GM23248 (cell line): ENCODE measurements at places on chromosomes 11 and 22. TPM values are rescaled to one million over a fixed set of nuclear protein-coding genes. Genes with fewer than 3 reads are reported as not detected.
A peak's percentile ranks its signal among the peaks of the same experiment; 100 is the strongest.

DNA sequence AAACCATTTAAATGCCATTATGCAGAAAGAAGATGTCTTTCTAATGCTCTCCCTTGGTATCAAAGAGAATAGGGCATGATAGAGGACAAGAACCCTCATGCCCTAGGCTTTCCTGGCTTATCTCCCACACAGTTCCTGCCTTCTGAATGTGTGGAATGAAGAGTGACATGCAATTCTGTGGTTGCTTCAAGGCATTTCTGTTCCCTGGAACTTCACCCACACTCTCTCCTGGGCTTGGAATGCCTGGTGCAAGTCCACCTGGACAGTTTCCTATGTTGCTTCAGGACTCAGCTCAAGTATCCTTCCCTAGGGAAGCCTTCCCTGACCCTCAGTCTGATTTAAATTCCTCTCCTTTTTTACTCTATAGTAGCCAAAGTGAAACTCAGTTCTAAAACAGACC is 53.8 kb upstream of the DRD2 start:
- peak; percentile 20 for DNase-seq

- no peak for DNase-seq
These were observed 4.7 kb upstream of the CASP5 start for GRCh38 chr11:105027678-105028077.

DNA sequence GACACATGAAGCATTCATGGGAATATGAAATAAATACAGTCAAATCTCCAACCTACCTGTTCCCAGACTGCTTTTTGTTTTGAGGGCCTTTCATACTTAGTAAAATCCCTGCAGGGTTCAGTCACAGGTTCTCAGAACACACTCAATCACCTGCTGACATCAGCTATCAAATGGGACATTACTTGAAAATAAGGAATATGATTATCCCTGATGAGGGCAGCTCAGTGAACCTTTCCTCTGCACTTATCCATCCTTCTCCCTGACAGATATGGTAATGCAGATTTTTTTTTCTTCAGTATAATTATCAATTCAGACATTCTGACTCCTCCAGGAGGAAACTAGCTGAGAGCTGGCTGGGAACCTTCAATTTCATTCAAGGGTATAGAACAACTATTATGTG is 1127.4 kb upstream of the CCDC90B start:
- DNase-seq: no peak

- DNase-seq: peak; percentile 28
These were observed 2.1 kb upstream of the LMO1 start for GRCh38 chr11:8265681-8266241.

GRCh38 chr11:108804511-108804910 is 139.6 kb downstream of the DDX10 start:
- DNase-seq: peak; percentile 4

DNA sequence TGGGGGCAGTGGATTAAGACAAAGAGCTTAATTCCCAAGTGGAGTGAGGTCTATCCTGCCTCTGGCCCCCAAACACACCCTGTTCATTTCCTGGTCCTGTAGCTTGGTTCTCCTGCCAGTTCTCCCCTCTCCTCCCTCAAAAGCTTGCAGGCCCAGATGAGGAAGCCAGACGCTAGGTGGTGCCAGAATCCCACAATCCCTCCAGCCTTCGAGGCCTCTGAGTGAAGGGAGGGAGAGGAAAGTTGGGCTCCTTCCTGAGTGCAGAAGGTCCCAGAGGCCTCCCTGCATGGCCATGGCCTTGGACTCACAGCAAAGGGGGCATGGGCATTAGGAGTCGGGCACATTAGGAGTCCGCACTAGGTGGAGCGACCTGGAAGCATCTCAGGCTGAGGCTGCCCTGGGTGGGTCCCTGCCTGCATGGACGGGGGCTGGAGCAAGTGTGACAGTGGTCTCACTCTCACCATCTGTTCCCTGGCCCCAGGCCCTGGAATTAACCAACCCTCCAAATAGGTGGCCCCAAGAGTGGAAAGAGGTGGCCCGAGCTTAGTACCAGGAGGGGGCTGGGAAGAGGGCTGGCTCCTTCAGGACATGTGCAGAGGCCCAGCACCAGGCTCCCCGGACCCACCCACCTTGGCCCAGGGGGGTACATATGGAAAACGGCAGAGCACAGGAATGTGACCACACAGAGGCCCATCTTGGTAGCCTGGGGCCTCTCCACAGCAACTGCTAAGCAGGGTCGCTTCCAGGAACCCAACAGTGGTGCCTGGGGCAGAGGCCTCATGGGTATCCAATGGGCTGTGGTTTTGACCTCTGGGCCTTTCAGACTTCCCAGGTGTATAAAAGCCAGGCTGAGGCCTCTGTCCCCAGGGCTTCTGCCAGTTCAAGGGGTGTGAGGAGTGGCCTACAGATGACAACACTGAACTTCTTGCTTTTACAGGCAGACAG is 5.2 kb downstream of the FXYD2 start:
- DNase-seq: peak; percentile 61

GRCh38 chr11:11318961-11319360 is 34.1 kb downstream of the CSNK2A3 start:
- no peak for DNase-seq

DNA sequence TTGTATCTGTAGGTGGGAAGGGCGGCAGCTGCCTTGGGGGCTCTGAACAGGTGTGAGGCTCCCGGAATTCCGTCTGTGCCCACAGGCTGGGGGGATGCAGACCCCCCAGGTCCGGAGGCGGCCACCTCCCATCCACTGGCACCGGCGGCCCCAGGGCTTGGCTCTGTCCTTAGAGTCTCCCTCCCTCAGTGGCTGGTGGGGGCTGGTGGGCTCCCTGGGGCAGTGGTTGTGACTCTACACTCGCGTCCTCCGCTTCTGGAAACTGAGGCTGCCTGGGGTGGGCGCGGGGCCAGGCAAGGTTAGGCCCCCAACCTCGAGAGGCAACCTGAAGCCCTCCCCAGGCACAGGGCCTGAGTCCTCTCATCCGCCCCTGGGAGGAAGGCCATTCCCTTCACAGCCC is 1305.4 kb downstream of the BRD1 start:
- no peak for DNase-seq

DNA sequence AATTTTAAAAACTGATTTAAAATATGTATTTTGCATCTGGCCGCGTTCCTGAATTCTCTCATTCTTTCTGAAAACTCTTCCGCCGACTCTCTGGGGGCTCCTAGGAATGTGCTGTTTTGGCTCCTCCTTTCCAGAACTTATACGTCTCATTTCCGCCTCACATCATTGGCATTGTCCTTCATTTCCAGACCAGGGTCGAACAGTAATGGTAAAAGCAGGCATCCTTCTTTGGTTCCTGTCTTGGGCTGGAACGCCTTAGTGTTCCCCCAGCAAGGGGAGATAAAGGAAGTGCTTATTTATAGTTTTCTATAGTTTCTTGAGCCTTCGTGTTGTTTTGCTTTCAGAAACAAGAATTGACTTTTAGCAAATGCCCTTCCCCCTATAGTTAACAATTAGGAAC is 10.9 kb upstream of the TNNT3 start:
- no peak for DNase-seq

GRCh38 chr22:23544852-23545251 is 35.2 kb downstream of the IGLL1 start:
- no peak for DNase-seq

Gene OR5L2
- not detected in 2 replicates for total RNA-seq

Gene MFNG
- total RNA-seq: not detected in 2 replicates

Gene SEPTIN5
- total RNA-seq: 31.5 and 35.3 TPM in 2 replicates
